HCT116 (cell line): ENCODE measurements at places on chromosomes 3 and 15. TPM values are rescaled to one million over a fixed set of nuclear protein-coding genes. Genes with fewer than 3 reads are reported as not detected.

DNA sequence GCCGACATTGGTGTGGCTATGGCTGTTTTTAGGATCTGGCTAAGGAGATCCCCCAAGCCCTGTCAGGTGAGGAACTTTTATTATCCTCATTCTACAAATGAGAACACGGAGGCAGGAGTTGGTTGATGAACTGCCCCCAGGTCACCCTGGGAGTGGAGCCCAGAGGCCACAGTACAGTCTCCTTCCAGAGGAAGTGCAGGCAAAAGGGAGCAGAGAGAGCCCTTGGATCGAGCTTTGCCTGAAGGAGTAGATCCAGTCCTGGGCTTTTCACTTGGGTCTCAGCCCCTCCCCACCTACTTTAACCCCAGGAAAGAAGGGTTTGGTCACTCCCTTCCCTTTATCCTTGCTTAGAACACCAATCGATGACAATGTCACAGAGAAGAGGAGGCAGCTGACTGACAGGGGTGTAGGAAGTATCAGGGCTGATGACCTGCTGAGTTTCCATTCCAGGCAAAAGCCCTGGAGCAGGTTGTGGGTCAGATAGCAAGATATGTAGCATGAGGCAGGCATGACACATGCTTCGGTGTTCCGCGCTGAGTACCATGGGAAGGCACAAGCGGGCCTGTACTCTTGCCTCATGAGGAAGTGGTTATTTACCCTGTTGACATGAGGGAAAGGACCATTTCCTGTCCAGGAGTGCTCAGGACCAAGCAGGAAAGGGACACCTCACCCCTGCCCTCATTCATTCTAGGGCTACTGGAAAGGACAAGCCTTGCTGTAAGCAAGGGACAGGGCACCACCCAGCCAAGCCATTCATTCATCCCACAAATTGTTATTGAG is 5.8 kb upstream of the PLA2G4D start:
- no peaks in the 10 kb centered on the region for H3K36me3 ChIP-seq
- no peak for DNase-seq
- no peak overlapping the region for H3K27ac ChIP-seq
- H3K4me1 ChIP-seq, result no peaks in the 10 kb centered on the region

DNA sequence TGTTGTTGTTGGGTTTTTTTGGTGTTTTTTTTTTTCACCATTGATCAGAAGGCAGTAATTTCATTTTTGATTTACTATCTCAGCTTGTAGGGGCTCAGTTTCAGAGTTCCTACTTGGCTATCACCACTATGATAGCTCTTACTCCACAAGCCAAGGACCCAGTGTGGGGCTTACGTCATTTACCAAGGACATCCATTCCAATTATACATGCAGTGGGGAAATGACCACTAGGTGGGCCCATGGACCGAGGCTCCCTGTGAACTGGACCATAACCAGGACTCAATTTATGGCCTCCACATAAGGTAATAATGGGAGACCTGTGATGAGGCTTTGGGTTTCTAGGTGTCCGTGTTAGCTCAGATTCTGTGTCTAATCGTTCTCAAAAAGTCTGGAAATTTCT is 67.5 kb upstream of the CACNA1D start:
- no peaks in the 10 kb centered on the region for H3K4me1 ChIP-seq
- H3K36me3 ChIP-seq, result no peaks in the 10 kb centered on the region
- DNase-seq, result no peak

DNA sequence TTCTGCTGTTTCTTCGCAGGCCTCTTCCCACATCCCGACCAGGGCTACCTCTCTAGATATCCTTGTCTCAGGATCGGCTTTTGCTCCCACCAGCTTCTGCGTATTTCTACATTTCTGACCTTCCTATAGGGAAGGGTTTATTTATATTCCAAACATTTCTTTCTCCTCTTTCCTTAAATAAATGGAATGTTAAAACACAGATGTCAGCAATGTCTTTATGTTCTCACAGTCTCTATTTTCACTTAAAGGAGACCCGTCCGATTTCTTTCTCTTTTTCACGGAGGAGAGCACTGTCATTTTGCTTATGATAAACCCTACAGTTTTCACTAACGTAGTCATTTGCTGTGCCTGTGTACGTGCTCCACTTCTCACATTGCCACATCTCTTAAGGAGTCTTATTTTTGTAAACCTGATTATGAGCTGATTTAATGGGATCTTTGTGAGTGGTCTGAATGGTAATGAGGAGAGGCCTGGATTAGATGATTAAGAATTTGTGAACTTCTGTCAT is 630 bp downstream of the KIF15 start:
- peaks cover 7% of the 10 kb centered on the region; the same call in 1 of the 2 replicates for H3K4me1 ChIP-seq
- peak overlapping the region; percentile 77 for H3K27ac ChIP-seq
- DNase-seq, result no peak
- H3K27me3 ChIP-seq, result no peaks in the 10 kb centered on the region

DNA sequence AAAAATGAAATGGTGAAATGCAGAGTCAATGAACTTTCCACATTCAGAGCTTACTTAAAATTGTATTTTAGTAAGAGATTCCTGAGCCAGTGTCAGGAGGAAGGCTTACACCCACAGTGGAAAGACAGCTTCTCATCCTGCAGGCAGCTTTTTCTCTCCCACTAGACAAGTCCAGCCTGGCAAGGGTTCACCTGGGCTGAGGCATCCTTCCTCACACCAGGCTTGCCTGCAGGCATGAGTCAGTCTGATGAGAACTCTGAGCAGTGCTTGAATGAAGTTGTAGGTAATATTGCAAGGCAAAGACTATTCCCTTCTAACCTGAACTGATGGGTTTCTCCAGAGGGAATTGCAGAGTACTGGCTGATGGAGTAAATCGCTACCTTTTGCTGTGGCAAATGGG is 3.1 kb downstream of the CCR4 start:
- no peak overlapping the region for H3K27ac ChIP-seq
- H3K36me3 ChIP-seq, result no peaks in the 10 kb centered on the region
- no peaks in the 10 kb centered on the region for H3K4me1 ChIP-seq
- no peaks in the 10 kb centered on the region for H3K27me3 ChIP-seq
- H3K4me3 ChIP-seq, result no peak overlapping the region

GRCh38 chr3:24740326-24740725 is 245.7 kb upstream of the THRB start:
- no peak overlapping the region for H3K4me3 ChIP-seq
- no peaks in the 10 kb centered on the region for H3K36me3 ChIP-seq
- no peak for DNase-seq
- no peak overlapping the region for H3K27ac ChIP-seq

GRCh38 chr3:139935016-139935865 is at the start of gene CLSTN2:
Gene CLSTN2, plus strand, starts transcription at chr3:139935185.
- peaks cover 14% of the 10 kb centered on the region; the same call in 1 of the 2 replicates for H3K27me3 ChIP-seq
- no peak for DNase-seq
- H3K36me3 ChIP-seq, result no peaks in the 10 kb centered on the region
- H3K4me1 ChIP-seq, result no peaks in the 10 kb centered on the region
- no peak within 1 kb of the TSS for H3K27ac ChIP-seq

The SLC9A9 gene
- 0.20 TPM for total RNA-seq

The LSMEM2 gene
- total RNA-seq, result not detected

The DISP2 gene
- 3.3 TPM for total RNA-seq

The CPB1 gene
- total RNA-seq, result 6.2 TPM

The RSRC1 gene
- 37.1 TPM for total RNA-seq
